ENCODE measurements at places on chromosomes 4 and X. TPM values are rescaled to one million over a fixed set of nuclear protein-coding genes. Genes with fewer than 3 reads are reported as not detected.

TRAPPC11 gene
- 49.9 TPM for total RNA-seq

MCTS1 gene
- 25.7 TPM for total RNA-seq

LRAT gene
- total RNA-seq: under 0.01 TPM

SSX2B gene
- total RNA-seq: not detected

GPR173 gene
- 1.6 TPM for total RNA-seq

SLC25A53 gene
- 10.1 TPM for total RNA-seq

PAGE2B gene
- 0.28 TPM for total RNA-seq

EGFL6 gene
- total RNA-seq: 1.00 TPM

RAB33A gene
- total RNA-seq: 2.4 TPM

AFF2 gene
- total RNA-seq: under 0.01 TPM

PRR32 gene
- total RNA-seq: not detected

SPACA5 gene
- total RNA-seq: not detected

TEX13D gene
- not detected for total RNA-seq

CEP135 gene
- total RNA-seq: 3.4 TPM

ARSJ gene
- 22.9 TPM for total RNA-seq
